Activated T-cell treated with anti-CD3 and anti-CD28 coated beads for 24 hours (primary cell): ENCODE measurements at places on chromosomes 1 and 21.

DNA sequence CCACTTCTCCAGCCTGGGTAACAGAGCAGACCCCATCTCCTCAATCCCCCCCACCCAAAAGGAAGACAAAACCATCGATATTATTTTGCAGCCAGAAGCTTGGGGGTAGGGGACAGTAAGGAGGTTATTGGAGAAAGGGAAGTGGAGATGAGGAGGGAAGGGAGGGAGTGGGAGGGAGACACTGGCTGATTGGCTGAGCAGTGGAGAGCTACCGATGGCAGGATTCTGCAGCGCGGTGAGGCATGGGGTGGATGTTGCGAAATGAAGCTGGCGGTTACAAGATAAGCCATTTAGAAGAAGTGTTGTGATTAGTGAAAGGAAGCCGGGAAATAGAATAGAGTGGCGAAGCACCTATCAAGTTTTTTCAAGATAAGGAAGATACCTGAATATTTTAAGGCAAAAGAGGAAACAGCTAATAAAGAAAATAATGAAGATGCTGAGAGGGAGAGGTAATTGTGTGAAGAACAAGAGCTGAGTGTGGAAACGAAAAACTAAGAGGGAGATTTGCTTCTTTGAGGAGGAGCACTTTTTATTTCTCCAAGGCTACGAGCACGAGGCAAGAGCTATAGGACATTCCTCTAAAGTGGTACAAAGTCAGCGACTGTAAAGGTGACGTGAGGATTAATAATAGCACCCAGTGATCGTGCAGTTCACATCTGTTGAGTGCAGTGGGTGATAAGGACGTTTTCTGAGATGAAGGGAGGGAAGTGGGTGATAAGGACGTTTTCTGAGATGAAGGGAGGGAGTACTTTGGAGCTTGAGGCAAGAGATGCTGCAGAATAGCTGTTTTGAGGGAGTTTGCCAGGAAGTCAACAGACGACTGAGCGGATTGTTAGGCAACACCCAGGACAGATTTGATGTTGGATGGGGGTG is 103.2 kb upstream of the KIF26B start:
- no peak for DNase-seq

GRCh38 chr1:216888731-216889130 is 165.5 kb upstream of the ESRRG start:
- no peak for DNase-seq

DNA sequence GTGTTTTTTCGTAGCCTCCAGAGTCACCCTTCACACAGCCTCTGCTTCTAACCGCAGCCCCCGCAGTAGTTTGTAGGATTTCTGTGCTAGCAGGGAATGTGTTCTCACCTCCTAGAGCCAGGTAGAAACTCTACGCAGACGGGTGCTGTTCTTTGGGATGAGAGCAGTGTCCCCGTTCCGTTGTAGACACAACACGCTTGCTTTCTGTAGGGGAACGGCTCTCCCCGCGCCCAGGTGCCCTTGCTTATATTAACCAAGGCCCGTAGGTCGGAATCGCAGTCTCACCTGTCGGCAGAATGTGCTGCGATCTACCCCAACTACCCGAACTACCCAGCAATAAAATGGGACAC is 111.8 kb upstream of the NBPF11 start:
- no peak for DNase-seq

DNA sequence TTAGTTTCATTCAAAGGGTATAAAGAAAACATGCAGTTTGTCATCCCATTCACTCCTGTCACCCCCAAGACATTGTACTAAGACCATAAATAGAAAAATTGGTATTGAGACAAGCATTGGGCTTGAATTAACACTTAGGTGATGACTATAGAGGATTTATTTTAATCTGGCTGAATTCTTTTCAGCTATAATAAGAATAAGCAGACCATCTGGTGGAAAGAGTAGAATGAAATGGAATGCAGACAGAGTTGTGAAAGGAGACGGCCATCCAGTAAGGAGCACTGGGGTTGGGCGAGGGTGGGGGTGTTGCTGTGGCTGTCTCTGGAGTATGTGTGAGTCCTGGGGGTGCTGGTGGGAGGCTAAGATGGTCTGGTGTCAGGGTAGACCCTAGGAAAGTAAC is 125.0 kb upstream of the IVNS1ABP start:
- DNase-seq = no peak
